Fibroblast of the aortic adventitia (primary cell): ENCODE measurements at places on chromosomes 2 and 18.

DNA sequence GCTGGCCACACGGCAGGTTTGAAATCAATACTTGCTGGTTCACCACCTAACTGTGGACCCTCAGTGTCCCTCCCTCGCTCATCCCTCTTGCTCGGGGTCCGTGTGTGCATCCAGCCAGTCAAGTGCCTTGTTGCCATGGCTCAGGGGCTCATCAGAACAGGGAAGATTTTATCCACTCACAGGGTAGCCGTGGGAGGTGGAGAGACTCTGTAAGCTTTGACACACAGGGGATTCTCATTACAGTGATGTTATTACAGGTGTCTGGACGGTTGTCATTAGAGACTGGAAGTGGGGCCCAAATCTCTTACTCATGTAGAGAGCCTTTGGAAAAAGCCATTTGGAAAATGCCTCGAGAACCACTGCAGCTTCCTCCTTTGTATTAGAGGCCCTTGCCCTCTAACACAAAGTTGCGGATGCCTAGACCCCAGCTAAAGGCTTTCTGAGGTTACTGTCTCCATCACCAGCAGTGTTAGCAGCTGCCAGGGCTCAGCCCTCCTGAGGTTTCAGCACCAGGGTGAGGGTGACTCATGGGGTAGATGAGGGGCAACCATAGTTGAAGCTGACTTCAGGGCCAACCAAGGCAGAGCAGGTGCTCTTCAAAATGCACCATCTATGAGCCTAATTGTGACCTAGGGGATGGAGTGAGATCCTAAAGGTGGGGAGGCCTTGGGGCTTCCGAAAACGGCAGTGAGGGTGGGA, 195.6 kb downstream of the CLIP4 start:
- DNase-seq: no peak

DNA sequence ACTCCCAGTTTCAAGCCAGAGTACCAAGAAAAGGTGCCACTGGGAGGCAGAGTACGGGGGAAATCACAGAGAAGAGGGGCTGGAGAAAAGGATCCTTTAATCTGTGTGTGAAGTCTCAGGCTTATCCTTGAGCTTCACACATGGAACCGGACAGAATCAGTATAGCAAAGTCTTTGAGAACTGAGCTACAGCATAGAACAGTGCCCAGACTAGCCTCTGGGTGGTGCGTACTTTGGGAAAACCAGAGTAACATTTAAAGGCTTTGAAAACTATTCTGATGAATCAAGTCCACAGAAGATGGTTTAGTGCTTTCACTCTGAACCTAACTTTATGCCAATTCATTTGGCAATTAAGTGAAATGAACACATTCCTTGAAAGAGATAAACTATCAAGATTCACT, 83.1 kb downstream of the BABAM2 start:
- DNase-seq: peak; percentile 50

GRCh38 chr2:168611896-168612650, 156.0 kb downstream of the CERS6 start:
- no peak for DNase-seq

- no peak for DNase-seq
Observed at GRCh38 chr2:106830191-106830590, 55.8 kb downstream of the ST6GAL2 start.

- peak; percentile 45 for DNase-seq
Observed at GRCh38 chr2:227191367-227191766, 26.9 kb downstream of the COL4A3 start.

DNA sequence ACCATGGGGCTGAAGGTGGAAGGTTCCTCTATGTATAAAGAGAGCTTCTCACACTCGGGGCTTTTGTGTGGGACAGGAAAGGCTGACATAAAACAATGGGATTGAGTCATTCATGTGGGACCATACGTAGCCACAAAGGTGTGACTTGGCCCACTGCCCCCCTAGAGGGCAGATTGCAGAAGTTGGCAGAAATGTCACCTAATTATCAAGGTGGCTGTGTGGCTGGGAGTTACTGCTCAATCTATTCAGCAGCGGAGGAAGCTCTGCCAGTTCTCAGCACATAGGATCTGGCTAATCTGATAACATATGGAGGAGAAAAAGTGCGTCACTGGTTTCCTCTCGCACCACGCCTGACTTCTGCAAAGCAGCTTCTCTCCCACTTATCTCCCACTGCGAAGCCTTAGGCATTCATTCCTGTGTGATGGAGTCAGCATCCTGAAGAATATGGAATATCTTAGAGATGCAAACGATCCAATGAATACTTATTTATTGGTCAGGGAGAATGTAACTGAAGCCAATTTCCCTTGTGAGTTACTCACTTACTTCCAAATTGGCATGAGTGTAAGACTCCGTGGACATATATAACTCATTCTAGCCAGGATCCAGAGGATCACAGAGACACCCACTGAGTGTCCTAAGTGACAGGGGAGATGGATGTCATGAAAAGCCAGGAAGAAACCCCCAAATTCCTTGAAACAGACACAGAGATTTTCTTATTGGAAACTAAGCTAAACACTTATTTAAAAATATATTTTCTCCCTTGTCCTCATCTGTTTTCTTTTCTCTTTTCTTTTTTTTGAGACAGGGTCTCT, 344.8 kb downstream of the TGIF1 start:
- peak; percentile 99 for DNase-seq

- DNase-seq: no peak
Observed at GRCh38 chr2:120561379-120562035, 174.2 kb upstream of the GLI2 start.

- DNase-seq: peak; percentile 9
Observed at GRCh38 chr2:86788881-86789686, 1.6 kb downstream of the CD8A start.

DNA sequence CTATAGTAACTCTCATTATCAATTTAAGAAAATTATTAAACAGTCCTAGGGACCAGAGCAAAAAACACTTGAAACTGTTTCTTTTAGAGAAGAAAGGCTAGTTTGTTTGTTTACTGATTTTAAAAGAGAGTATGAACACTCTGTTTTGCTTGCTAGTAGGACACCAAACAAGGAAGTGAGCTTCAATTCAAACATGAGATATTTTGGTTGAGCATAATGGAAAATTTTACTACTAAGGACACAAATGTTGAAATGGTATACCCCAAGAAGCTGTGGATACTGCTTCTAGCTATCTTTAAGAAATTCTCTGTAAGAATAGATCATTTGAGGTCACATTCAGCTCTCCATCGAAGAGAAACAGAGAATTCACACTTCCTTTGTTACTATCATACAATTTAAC, 216.3 kb upstream of the SMAD7 start:
- DNase-seq: no peak

GRCh38 chr2:134086594-134087219, 167.2 kb upstream of the MGAT5 start:
- no peak for DNase-seq

GRCh38 chr18:32937597-32937996, 164.8 kb upstream of the KLHL14 start:
- no peak for DNase-seq

GRCh38 chr2:201780674-201781493, at the start of gene ALS2:
TSS of gene ALS2 (minus strand) at chr2:201780933. CDS start at chr2:201768885, 12,048 bp downstream.
- peak; percentile 100 for DNase-seq

DNA sequence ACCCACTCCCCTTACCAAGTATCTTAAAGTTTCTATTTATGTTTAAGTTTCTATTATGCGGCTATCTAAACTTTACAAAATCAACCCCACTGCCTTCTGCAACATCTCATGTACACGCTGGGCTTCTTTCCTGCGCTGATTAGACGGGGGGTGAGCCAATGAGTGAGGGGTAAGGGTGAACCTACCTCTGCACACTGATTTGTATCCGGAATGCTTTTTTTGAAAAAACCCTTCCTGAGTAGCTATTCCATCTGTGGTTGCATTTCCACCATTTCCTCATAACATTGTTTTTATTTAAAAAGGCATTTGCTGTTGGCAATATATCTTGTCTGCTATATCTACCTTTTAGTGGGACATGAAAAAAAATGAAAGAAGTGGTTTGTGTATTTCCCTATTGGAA, 6.3 kb downstream of the ALPG start:
- DNase-seq: no peak

- DNase-seq: peak; percentile 18
Observed at GRCh38 chr18:50009773-50010335, 185.1 kb downstream of the MYO5B start.

DNA sequence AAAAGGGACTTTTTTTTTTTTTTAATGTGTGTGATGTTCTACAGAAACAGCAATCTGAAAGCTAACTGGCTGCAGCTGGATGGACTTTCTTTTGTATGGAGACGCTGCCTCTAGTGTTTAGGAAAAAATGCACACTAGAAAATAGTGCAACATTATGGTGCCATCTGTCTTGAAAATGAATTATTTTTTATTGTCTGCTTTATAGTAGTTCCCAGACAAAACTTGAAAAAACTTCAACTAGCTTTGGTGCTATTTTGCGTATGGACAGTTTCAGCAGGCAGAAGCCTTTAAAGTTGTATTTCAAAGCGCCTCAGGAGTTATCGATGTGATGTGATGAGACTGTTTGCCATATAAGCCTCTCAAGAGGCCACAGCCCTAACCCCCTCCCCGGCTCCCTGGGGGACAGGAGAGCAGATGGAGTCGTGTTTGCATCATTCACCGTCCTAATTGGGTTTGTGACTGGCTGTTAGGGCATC, 86.9 kb downstream of the LTBP1 start:
- peak; percentile 81 for DNase-seq

DNA sequence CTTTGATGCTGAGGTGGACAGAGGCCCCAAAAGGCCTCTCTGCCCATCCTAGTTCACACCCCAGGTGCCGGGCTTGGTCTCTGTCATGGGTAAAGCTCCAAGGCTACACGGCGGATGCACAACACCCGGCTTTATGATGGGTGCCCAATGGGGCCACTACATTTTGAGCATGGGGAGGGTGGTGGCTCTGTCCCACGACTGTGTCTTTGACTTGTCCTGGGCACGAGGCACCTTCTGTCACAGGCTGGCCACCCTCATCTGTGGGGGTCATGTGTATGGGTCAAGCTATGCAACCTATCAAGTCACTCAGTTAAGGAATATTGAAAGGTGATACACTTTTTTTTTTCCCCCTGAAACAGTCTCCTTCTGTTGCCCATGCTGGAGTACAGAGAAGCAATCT, 63.7 kb downstream of the EDAR start:
- no peak for DNase-seq

GRCh38 chr18:9015689-9016088, 86.8 kb upstream of the NDUFV2 start:
- no peak for DNase-seq
